Epithelial cell of proximal tubule (primary cell): ENCODE measurements at places on chromosomes 4 and X. TPM values are rescaled to one million over a fixed set of nuclear protein-coding genes. Genes with fewer than 3 reads are reported as not detected.

The ZNF711 gene
- total RNA-seq, result 2.5 and 4.3 TPM in 2 replicates

The ACE2 gene
- total RNA-seq, result 0.06 TPM in 1 of 2 replicates, not detected in the other

The PAGE1 gene
- not detected in 2 replicates for total RNA-seq

The USP51 gene
- total RNA-seq, result 0.80 and 1.0 TPM in 2 replicates

The HERC5 gene
- total RNA-seq, result 1.2 and 2.0 TPM in 2 replicates

The SMIM10L2A gene
- 0.65 and 2.3 TPM in 2 replicates for total RNA-seq
